DMS153 (cell line): ENCODE measurements at places on chromosomes 1 and 21.

DNA sequence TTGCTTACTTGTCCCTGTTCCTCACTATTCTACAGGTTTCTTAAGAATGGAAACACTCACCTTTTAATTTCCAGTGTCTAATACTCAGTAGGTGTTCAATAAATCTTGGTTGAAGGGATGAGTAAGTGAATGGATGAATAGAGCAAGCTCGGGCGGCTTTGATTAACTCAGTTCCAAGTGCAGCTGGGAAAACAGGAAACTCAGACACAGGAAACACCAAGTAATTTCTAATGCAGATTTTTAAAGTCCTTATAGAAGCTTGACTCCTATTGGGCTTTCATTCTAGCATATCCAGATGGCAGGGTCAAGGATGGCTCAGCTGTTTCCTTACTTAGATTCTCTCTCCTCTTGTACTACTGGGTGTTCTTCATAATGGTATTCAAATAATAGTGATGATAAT lies 14.0 kb downstream of the CAMK1G start:
- DNase-seq, result no peak

- DNase-seq, result no peak
Measured at GRCh38 chr1:62012836-62013235, 181.8 kb upstream of the L1TD1 start.

DNA sequence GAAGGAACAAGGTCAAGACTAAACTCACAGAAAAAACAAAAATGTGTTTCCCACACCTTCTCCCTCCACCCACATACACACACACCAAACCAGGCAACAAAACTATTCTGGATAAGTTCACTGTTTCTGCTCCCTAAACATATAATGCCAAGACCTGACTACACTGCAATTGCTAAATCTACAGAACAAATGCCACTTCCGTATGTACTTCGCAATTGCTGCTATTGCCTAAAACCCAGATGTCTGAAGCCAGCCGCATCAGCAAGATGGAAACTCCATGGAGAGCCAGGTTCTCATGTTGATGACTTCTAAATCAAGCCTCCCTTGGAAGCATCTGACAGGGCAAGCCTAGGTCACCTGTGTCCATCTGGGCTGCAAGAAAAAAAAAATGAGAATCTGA lies 8.3 kb upstream of the AIM2 start:
- DNase-seq, result no peak

DNA sequence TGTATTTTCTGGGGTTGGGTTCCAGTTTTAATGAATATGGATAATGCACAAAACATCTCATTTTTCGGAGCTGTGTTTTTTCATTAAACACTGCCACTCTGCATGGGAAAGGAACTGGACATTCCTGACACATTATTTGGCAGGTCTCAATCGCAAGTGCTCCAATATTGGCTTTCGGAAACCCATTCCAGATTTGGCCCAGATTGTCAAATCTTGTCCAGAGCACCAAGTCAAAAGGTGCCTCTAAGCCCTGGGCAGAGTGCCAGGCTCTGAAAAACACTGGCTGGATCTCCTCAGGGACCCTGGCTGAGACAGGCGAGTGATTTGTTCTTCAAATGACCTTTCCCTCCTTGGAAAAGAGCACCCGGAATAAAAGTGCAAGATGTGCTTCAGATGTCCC lies 68.4 kb upstream of the MRPS6 start:
- no peak for DNase-seq

- DNase-seq, result no peak
Measured at GRCh38 chr21:26391166-26391565, 181.9 kb downstream of the CYYR1 start.

GRCh38 chr1:233240829-233241682 lies 54.5 kb downstream of the PCNX2 start:
- DNase-seq, result no peak

GRCh38 chr21:42475526-42476387 lies 20.3 kb downstream of the RSPH1 start:
- no peak for DNase-seq

GRCh38 chr1:116256286-116256649 lies 116.8 kb upstream of the ATP1A1 start:
- DNase-seq, result no peak

DNA sequence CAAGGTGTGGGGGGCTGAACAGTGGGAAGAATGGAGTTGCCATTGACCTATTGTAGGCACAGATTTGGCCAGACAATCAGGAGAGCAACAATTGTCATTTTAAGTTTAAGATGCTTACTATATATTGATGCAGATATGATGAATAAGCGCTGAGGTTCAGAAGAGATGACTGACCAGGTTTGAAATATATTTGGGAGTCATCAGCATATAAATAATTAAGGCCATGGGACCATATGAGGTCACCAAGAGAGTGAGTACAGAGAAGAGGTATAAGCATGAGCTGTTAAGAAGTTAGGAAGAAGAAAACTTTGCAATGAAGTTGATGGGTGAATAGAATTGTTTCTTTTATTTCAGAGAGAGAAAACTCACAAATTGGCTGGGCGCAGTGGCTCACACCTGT lies 4.5 kb upstream of the GADD45A start:
- no peak for DNase-seq

GRCh38 chr1:184051485-184052193 lies at the start of gene TSEN15:
Gene TSEN15, plus strand, starts transcription at chr1:184051730. Its CDS starts 26 bp downstream, at chr1:184051756.
- DNase-seq, result peak; percentile 63

- no peak for DNase-seq
Measured at GRCh38 chr1:246074421-246074820, 432.7 kb downstream of the SMYD3 start.

DNA sequence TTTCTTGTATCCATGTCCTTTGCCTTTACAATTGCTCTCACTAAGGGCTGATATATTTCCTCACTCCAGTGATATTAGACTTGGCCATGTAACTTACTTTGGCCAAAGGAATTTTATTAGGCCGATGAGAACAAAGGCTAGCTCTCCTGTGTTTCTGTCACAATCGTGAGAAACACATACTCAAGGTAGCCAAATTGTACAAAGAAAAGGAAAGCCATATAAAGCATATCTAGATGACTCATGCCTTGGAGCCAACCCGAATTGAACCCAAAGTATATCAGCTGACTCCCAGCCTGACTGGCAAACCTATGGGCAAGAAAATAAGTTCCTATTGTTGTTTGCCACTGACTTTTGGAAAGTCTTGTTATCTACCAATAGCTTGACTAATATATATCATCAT lies 371.7 kb upstream of the LRRC7 start:
- no peak for DNase-seq

DNA sequence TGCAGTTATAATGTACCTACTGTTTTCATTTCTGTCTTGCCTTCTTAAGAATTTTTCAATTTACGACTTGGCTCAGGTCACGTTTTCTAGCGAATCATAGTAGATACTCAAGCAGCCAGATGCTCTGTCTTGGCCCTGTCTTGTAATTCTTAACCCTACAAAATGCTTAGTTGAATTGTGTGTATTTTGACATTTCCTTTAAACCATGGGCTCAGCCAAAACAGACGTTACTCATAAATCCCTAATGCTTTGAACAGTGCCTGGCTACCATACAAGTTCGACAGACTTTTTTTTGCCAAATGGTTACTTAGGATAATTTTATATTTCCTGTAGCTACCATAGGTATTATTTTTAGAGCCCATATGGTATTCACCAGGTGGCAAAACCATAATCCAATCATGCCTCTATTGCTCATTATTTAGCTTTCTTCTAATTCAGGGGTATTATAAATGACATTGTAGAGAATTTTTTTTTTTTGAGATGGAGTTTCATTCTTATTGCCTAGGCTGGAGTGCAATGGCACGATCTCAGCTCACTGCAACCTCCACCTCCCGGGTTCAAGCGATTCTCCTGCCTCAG lies 54.3 kb downstream of the KCNK1 start:
- no peak for DNase-seq

- no peak for DNase-seq
Measured at GRCh38 chr1:164452549-164452948, 106.4 kb upstream of the PBX1 start.

GRCh38 chr1:152244576-152245273 lies 20.7 kb upstream of the HRNR start:
- DNase-seq, result no peak

- DNase-seq, result no peak
Measured at GRCh38 chr1:50502147-50502546, 78.9 kb upstream of the DMRTA2 start.

DNA sequence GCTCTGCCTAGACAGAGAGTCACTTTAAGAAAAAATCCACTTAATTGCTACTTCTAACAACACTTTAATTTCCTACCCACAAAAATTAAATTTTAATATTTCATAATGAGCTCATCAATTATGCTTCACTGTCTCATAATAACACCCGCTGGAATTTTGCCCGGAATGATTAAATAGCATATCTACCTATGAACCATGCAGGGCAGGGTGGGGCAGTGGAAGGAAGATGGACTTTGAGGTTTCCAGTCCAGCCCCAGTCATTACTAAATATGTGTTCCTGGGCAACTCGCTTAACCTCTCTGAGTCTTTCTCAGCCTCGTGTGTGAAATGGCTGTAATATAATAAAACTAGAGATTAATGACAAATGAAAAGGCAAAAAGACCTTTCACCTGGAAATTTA lies 32.8 kb upstream of the SLC45A1 start:
- no peak for DNase-seq

- DNase-seq, result no peak
Measured at GRCh38 chr1:2127187-2128145, 67.1 kb downstream of the FAAP20 start.

DNA sequence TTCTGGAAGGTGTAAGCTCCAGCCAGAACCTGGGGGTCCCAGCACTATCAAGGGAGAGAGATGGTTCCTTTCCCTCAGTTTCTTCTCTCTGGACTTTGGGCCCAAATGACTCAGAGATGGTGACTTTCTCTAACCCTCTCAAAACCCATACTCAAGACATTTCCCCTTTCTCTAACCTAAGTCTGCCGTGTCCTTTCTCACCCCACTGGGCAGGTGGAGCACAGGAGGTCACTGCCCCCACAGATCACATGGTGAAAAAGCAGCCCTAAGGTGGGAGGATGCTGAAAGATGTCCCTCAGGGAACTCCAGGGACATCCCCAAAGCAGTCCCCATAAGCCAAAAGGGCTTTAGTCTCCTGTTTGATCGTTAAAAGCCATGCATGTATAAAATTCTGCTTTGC lies 173.7 kb downstream of the HIVEP3 start:
- DNase-seq, result no peak

DNA sequence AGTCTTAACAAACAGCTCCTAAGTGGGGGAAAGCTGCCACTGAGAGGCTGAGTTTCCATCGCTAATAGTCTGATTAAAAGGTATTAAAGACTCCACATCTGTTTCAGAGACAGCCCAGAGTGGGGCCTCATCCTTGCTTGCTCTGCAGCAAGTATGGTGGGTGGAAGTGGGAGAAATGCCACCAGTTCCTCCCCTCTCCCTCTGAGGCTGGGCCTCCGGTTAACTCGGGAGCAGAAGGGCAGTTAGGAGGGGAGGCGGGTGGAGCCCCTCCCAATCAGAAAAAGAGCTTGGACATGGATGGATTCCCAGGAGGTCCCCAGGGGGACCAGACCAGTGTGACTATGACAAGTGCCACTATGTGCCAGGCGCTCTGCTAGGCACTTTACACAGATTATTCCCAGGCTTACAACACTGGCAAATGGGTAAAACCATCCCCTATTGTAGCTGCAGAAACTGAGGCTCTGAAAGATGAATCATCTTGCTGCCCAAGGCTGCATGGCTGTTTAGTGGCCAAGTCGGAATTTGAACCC lies 11.4 kb upstream of the ASCL5 start:
- no peak for DNase-seq

DNA sequence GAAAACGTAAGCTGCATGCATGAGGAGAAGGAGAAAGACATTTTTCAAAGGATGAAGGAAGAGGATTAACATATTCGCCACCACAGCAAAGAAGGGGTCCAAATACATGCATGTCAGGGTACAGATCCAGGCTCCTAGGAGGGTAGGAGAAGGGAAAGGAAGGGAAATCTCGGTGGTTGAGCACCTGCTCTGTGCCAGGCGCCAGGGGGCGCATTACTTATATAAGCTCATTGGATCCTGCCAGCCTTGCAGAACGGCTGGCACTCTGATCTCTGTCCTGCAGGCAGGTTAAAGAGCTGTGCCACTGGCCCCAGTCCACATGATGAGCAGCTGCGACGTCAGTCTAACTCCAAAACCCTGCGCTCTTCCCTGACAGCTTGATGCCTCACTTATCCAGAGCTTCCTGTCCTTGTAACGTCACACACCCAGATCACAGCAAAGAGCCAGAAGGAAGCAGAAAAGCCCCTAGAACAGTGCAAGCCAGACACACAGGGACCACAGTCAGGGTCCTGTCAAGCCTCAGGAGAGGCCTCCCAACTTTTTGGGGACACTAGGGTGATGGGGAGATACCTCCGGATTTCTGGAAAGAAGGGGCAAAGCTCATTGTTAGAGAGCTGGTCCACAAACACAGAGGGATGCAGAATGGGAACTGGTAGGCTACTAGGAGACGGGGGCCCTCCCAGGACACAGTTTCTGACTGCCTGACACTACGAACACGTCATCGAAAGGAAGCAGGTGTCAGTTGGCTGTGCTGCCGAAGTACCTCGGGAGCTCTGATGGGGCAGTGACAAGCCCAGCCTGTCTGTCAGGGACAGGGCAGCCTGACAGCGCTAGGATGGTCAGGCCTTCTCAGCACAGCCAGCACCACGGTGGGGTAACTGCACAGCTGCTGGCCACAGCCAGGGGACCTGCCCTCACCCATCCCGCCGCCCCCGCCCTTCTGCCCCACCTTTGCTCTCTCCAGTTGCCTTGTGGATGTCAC lies 99.1 kb downstream of the BEND5 start:
- peak; percentile 80 for DNase-seq

GRCh38 chr1:65310078-65310587 lies 790 bp downstream of the DNAJC6 start:
- DNase-seq, result peak; percentile 50

- no peak for DNase-seq
Measured at GRCh38 chr1:40936931-40937339, 42.6 kb upstream of the CTPS1 start.

DNA sequence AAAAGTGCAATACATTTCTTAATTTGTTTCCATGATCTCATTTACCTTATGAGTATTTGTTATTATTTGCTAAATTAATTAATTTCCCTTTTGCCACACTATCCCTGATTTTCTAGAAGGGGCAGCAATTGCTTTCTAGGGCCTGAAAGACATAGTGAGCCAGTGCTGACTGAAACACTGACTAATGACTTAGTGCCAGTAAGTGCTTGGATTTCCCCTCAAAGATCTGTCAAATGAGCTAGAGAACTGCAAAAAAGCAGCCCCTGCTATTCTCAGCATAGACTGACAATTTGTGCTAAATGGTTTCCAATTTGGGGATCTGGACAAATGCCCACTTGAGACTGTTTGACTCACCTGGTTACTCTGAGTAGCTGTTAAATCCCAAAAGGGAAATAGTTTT lies 35.6 kb upstream of the USH2A start:
- DNase-seq, result no peak
